Mesangial cell (primary cell): ENCODE measurements at places on chromosomes 7 and 10. TPM values are rescaled to one million over a fixed set of nuclear protein-coding genes. Genes with fewer than 3 reads are reported as not detected.

Gene VGF
- 0.49 and 0.89 TPM in 2 replicates for total RNA-seq

Gene DNAJB6
- total RNA-seq: 75.3 and 102 TPM in 2 replicates

Gene RHOBTB1
- total RNA-seq: 17.1 and 22.8 TPM in 2 replicates

Gene PNLIPRP1
- total RNA-seq: not detected in 2 replicates

Gene ZNF746
- 16.8 and 20.8 TPM in 2 replicates for total RNA-seq

Gene CNNM1
- 0.16 and 0.63 TPM in 2 replicates for total RNA-seq

Gene SLC26A3
- total RNA-seq: not detected in 2 replicates

Gene SMURF1
- total RNA-seq: 17.6 and 21.8 TPM in 2 replicates

Gene PTF1A
- total RNA-seq: not detected in 2 replicates

Gene DBNL
- total RNA-seq: 89.9 and 130 TPM in 2 replicates

Gene AMPH
- total RNA-seq: 0.49 and 0.51 TPM in 2 replicates

Gene CHST3
- 31.9 and 45.5 TPM in 2 replicates for total RNA-seq

Gene MYOF
- total RNA-seq: 171 and 235 TPM in 2 replicates

Gene TFEC
- not detected in 2 replicates for total RNA-seq

Gene HOGA1
- 3.1 and 18.4 TPM in 2 replicates for total RNA-seq

Gene ST8SIA6
- 0.49 and 1.3 TPM in 2 replicates for total RNA-seq

Gene GALNT17
- under 0.01 and 0.13 TPM in 2 replicates for total RNA-seq

Gene SIRT1
- total RNA-seq: 8.1 and 8.2 TPM in 2 replicates

Gene SEMA3A
- 17.3 and 17.5 TPM in 2 replicates for total RNA-seq

Gene MRPS24
- 131 and 181 TPM in 2 replicates for total RNA-seq

Gene CALHM3
- not detected in 2 replicates for total RNA-seq

Gene FAM131B
- total RNA-seq: 0.33 and 2.2 TPM in 2 replicates

Gene CFAP46
- 1.8 and 2.3 TPM in 2 replicates for total RNA-seq

Gene ANKRD61
- 0.16 TPM in 1 of 2 replicates, not detected in the other for total RNA-seq

Gene CFAP70
- total RNA-seq: under 0.01 and 1.0 TPM in 2 replicates

Gene PRKCQ
- 0.65 and 4.6 TPM in 2 replicates for total RNA-seq

Gene CPA1
- total RNA-seq: not detected in 2 replicates

Gene CHCHD2
- 327 and 642 TPM in 2 replicates for total RNA-seq

Gene MYL10
- not detected in 2 replicates for total RNA-seq

Gene TRPV5
- not detected in 2 replicates for total RNA-seq

Gene MET
- 124 and 141 TPM in 2 replicates for total RNA-seq

Gene ASAH2B
- total RNA-seq: 2.5 and 3.7 TPM in 2 replicates

Gene GDF10
- total RNA-seq: 0.13 TPM in 1 of 2 replicates, not detected in the other

Gene ZNF804B
- not detected in 2 replicates for total RNA-seq

Gene STEAP4
- total RNA-seq: 0.13 TPM in 1 of 2 replicates, not detected in the other

Gene ANTXRL
- not detected in 2 replicates for total RNA-seq

Gene PTPRE
- 5.2 and 8.3 TPM in 2 replicates for total RNA-seq

Gene GAD2
- not detected in 2 replicates for total RNA-seq

Gene AGFG2
- 11.8 and 20.7 TPM in 2 replicates for total RNA-seq

Gene TSPAN13
- total RNA-seq: 10.6 and 14.7 TPM in 2 replicates

Gene DOCK1
- total RNA-seq: 38.3 and 43.6 TPM in 2 replicates

Gene SORBS1
- 1.3 and 2.8 TPM in 2 replicates for total RNA-seq

Gene FFAR4
- total RNA-seq: not detected in 2 replicates

Gene HOXA13
- total RNA-seq: not detected in 2 replicates

Gene SFXN2
- 7.2 and 12.9 TPM in 2 replicates for total RNA-seq

Gene FLNC
- total RNA-seq: 232 and 267 TPM in 2 replicates

Gene SOSTDC1
- total RNA-seq: 13.1 TPM in 1 of 2 replicates, not detected in the other

Gene PIK3AP1
- total RNA-seq: 3.6 and 11.2 TPM in 2 replicates

Gene CALCR
- total RNA-seq: not detected in 2 replicates

Gene IDI2
- total RNA-seq: not detected in 2 replicates

Gene PALD1
- 2.6 and 3.9 TPM in 2 replicates for total RNA-seq

Gene COBL
- total RNA-seq: 0.49 and 0.89 TPM in 2 replicates
